ENCODE measurements at places on chromosomes 5 and 9.

GRCh38 chr9:112194969-112195431, 19.9 kb upstream of the SUSD1 start:
- DNase-seq: no peak

- DNase-seq: no peak
Measured at GRCh38 chr5:125720348-125720685, 702.9 kb upstream of the GRAMD2B start.

- DNase-seq: peak; percentile 45
Measured at GRCh38 chr5:61182449-61182848, 20.2 kb upstream of the SMIM15 start.

DNA sequence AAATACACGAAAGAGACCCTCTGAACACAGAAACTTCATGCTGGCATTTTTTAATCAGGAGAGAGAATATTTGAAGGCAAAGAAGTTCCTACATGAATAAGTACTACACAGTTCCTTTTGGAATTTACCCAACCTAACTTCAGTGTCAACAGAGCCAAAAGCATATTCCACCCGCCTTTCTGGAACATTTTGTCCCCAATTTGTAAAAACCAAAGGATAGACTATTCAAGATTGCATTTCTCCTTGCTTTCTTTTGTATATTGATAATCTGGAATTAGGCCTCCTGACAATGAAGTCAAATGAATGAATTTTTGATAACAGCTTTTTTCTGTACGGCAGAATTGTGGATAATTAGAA, 39.4 kb upstream of the TRAF1 start:
- no peak for DNase-seq

- DNase-seq: no peak
Measured at GRCh38 chr9:84283946-84284345, 56.6 kb downstream of the SLC28A3 start.

GRCh38 chr5:57577432-57578175, 95.0 kb upstream of the ACTBL2 start:
- DNase-seq: no peak

DNA sequence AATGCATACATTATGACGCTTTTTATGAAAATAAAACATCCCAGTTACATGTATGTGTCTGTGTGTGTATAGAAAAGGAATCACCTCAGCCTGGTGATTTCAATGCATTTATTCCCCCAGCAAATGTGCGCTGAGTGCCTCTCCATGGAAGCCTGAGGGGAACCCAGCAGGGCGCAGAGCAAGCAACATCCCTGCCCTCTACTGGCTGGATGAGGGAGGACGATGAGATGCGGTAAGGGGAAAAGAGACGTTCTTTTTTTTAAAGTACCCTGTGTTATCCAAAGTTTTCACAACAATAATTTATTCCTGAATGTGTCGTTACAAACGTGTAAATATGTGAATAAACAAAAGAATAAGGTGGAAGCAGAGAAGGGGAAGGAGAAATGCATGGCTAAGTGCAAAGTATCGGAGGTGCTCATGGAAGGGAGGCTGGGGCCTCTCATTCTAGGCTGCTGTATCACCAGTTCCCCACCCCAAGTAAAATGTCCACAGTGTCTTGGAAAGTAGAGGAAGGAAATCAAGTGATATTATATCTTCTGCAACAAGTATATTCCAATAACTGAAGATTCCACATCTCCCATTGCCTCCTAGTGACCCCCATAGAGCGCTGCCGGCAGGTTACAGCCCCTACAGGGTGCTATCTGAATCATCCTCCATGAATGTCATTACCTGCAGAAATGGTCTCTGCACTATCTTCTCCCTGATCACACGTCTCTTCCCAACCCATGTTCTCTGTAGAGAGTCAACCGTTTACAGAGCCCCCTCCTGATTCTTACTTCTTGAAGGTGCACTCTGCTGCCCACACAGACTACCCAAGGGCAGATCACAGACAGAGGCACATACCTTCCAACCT, 13.0 kb upstream of the ABLIM3 start:
- DNase-seq: peak; percentile 45

DNA sequence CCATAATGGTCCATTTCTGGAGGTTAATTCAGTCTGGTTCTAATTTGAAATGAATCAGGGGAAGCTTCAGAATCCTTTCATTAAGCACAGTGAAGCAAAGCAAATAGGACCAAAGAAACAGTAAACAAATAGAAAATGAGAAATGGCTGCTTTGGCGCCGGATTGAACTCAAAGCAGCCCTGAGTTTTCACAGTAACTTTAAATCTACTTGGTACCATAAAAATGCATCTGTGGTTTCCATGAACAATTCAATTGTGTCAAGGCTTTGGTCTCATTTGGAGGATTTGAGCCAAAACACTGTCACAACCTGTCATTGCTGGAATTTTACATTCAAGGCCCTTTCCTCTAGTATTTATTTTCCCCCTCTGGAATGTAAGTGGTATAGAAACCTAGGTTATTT, 25.9 kb upstream of the DAPK1 start:
- no peak for DNase-seq

- no peak for DNase-seq
Measured at GRCh38 chr9:76218886-76219445, 175.3 kb downstream of the RFK start.

GRCh38 chr5:149228618-149229297, 42.9 kb upstream of the AFAP1L1 start:
- peak; percentile 39 for DNase-seq

DNA sequence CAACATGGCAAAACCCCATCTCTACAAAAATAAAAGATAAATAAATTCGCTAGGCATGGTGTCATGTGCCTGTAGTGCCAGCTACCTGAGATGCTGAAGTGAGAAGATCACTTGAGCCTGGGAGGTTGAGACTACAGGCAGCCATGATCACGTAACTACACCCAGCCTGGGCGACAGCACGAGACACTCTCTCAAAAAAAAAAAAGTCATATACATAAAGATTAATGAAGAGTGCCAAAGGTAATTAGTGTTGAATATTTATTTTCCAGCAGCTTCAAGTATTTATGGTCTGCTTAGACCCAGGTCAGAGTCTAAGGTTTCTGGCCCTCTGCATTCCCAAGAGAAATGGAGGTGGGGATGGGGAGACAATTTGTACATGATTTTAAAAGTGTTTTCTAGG, 167.7 kb downstream of the CD180 start:
- no peak for DNase-seq

- peak; percentile 46 for DNase-seq
Measured at GRCh38 chr9:128683340-128684064, 5.5 kb upstream of the SET start.

DNA sequence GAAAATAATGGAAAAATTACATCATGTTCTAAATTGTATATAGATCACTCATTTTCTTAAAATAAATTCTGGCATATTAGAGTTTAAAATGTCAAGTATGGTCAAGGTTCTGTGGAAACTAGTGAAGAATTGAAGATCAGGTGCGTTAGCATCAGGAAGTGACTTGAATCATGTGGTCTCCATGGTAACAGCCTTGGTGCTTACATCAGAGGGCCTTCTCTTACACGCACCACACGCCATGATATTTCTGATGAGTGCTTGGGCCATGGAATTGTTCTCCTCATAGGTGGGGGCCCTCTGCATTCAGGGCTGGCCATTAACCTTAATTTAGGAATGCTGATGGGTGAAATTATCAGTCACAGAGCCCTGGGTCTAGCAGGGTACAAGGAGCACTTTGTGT, 288.1 kb upstream of the EFNA5 start:
- DNase-seq: no peak

DNA sequence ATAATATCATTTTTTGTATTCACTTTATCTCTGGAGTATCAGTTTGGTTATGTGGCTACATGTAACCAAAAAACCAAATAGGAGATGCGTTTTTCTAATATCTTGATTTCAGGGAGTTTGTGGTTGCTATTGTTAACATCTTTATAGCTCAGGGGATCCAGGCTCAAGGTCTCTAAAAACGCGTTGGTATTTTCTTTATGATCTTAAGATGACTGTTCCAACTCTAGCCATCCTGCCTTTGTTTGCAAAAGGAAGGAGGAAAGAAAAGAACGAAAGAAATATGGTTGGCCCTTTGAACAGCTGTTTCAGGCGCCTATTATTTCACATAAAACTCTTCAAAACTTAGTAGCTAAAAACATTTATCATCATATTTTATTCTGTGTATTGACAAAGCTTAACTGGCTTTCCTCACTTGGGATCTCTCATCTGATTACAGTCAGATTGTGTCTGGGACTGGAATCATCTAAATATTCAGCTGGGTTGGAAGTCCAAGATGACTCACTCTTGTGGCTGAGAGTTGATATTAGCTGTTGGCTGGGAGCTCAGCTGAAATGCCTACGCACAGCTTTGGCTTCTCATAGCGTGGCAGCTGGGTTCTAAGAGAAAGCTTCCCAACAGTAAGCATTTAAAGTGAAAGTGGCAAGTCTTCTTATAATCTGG, 60.1 kb downstream of the FAM174A start:
- no peak for DNase-seq

DNA sequence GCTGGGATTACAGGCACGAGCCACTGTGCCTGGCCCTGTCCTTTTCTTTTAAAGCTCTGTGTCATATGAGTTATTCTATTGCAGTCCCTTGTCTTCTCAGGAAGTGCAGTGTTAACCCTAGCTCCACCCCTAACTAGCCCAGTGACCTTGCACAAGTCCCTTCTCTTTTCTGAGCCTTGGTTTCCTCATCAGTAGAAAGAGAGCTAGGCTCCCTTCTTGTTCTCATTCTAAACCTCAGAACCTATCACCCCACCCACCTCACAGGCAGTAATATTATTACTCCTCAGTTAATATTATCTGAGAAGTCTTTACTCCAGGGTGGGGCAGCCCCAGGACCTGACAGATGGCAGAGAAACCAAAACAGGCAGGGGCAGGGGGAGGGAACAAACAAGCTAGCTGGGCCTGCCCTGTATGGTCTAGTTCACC, 7.2 kb downstream of the CYFIP2 start:
- DNase-seq: no peak

GRCh38 chr9:13481274-13481673, 201.8 kb upstream of the MPDZ start:
- DNase-seq: no peak

- no peak for DNase-seq
Measured at GRCh38 chr5:8839361-8840055, 706.4 kb downstream of the SEMA5A start.

- DNase-seq: no peak
Measured at GRCh38 chr5:91092859-91093783, 290.0 kb downstream of the ARRDC3 start.

DNA sequence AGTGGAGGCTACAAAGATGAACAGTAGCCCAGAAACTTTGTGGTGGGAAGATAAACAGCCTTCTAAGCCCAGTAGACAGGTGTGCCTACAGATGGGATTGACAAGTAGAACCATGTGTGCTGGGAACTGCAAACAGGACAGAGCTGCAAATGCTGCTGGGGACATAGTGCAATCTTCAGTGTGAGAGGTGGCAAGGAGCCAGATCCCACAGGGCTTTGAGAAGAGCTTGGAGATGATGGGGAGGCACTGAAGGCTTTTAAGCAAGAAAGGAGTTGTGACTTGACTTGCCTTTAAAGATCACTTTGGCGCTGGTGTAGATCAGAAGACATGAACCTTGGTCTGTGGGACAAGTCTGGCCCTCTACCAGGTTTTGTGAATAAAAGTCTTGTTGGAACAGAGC, 675.2 kb downstream of the ACTL7B start:
- no peak for DNase-seq

DNA sequence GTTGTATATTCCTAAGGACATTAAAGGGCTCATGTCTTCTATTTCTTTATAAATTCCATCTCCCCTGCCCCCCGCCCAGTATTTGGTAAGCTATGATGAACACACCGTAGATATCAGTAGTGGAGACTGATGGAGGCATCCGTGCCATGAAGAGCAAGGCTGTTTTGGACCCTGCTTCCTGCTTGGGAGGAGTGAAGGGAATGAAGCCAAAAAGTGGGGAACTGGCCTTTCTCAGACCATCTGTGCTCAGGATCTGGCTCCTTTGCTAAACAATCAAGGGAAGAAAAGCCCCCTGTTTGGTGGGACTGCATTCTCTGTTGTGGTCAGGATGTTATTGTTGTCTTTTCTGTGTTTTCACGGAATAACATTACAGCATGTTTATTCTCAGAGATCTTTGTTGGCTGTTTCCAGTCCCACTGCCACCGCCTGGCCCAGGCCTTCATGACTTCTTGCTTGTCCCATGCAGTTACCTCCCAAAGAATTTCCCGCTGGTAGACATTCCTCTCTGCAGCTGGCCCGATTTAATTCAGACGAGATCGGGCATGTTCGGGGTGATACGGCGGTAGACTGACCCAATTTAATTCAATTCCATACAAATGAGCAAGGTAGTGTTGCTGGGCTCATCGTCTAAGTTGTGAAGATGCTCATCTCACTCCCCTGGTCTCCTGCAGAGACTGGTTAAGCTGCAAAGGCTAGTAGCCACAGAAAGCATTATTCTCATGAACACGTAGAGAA, 31.4 kb upstream of the ANKH start:
- no peak for DNase-seq

- peak; percentile 26 for DNase-seq
Measured at GRCh38 chr5:175464074-175464941, 14.1 kb upstream of the SFXN1 start.

GRCh38 chr5:107367480-107367879, 303.3 kb downstream of the EFNA5 start:
- no peak for DNase-seq

DNA sequence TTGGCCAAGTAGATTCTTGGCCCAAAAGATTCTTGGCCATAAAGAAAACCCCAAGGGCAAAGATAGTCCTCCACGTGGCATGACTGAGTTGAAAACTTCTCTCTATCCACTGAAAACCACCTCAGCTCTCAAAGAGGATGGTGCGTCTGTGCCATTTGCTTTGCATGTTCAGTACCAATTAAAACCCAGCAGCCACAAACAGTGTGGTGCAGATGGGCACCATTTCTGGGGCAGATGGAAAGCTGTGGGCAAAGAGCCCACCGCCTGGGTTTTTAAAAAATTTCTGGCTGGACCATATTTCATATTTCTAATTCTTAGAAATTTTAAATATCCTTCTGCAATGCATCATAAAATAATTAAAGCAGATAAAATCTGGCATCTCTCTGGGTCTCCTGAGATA, 84.5 kb upstream of the PUM3 start:
- DNase-seq: no peak

- no peak for DNase-seq
Measured at GRCh38 chr9:90559075-90560073, 83.2 kb downstream of the DIRAS2 start.

- DNase-seq: no peak
Measured at GRCh38 chr9:75378926-75379325, 290.6 kb downstream of the OSTF1 start.

DNA sequence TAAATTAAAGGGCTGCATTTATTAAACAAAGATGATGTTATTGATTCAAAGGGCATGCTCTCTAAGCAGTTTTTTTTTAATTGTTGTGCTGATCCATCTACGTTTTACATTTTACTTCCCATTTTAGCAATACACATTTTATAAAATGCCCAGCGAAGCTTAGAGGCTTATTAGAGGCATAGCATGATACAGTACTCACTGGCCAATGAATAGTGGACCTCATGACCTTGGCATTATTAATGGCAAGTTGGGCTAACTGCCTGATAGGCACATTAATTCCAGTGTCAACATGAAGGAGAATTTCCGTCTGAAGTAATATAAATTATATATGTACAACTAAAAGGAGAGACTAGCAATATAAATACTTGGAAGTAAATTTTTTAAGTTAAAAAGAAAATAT, 837.2 kb downstream of the EFNA5 start:
- no peak for DNase-seq

- peak; percentile 93 for DNase-seq
Measured at GRCh38 chr9:121698627-121699570, 47.5 kb downstream of the DAB2IP start.
